Mesenchymal stem cell (in vitro differentiated cells and primary cell): ENCODE measurements at places on chromosomes 7 and 10.
A peak's percentile ranks its signal among the peaks of the same experiment; 100 is the strongest.

DNA sequence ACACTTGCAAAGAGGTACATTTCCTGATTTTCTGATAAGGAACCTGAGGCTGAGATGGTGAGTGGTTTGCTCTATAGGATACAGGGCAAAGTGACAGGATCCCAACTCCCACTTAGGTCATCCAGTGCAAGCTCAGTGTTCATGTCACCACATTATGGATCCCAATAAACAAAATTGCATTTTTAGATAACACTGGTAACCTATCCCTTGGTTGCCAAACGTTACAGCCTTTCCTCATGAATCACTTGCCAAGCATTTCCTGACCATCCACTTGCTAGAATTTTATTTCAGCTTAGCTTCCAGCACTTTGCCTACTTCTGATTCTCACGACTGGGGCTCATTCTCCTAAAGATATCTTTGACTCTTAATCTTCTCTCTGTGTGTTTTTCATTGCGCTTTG is 131.4 kb upstream of the ODAD2 start:
- peak; percentile 67 for DNase-seq

- no peak for DNase-seq
These were observed 338.9 kb downstream of the GALNT17 start for GRCh38 chr7:71470830-71471229.

DNA sequence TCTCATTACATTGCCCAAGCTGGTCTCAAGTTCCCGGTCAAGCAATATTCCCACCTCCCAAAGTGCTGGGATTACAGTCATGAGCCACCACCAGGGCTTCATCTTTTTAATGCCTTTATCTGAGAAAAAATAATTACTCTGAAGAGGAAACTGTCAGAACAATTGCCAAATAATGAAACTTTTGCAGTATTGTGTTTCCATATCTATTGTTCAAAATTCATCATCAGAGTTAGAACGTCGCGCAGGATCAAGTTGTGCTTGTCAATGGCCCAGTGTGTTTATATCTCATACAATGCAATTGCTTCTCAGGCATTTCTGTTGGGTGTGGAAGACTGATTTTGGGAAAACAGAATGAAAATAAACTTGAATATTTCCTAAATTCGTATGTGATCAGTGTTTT is 143.1 kb downstream of the ARID5B start:
- no peak for DNase-seq

DNA sequence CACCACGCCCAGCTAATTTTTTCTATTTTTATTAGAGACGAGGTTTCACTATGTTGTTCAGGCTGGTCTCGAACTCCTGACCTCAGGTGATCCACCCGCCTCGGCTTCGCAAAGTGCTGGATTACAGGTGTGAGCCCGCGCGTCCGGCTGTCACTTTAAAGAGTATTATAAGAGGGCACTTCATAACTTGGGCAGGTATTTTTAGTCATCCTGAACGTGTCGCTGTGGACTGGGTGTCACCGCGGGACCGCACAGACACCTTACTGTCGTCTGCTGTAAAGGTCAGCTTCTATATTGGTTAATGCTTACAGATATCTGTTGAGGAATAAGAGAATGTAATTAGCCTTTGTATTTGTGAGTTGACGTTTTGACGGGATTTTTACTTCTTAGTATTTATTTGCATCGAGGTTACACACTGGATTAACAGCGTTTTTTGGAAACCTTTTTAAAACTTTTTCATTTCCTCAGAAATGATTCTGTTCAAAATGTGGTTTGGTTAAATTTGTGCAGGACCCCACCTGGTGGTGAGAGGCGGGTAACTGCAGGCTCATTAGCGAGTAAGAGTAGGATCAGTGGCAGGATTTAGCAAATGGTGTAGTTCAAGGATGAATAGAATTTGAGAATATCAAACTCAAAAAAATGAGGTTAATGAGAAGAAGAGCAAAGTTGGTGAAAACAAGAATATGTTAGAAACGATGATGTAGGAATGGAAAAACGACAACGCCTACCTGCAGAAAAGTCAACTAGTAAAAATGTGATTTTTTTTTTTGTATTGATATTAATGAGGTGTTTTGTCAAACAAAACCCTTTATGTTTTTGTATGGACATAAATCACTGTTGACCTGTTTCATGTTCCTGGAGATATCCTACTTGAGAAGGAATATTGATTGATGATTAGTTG is 3.2 kb downstream of the DNAJB6 start:
- peak; percentile 76 for DNase-seq

GRCh38 chr10:6151087-6151977 is 51.4 kb upstream of the PFKFB3 start:
- peak; percentile 76 for DNase-seq
